ENCODE measurements at places on chromosomes 7 and 10. TPM values are rescaled to one million over a fixed set of nuclear protein-coding genes. Genes with fewer than 3 reads are reported as not detected.

PCDH15 gene
- not detected for total RNA-seq

MACC1 gene
- total RNA-seq: 0.42 TPM

CRPPA gene
- 0.81 TPM for total RNA-seq

DNA sequence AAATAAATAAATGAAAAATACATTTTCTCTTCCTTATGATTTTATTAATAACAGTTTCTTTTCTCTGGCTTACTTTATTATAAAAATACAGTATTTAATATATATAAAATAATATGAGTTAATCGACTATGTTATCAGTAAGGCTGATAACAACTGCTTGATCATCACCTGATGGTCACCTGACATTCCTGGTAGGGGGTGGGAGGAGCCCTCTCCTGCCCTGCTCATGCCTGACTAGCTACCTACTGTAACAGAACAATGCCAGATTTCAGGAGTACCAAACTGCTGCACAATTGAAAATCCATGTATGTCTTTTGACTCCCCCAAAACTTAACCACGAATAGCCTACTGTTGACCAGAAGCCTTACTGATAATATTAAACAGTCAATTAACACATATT lies 1.3 kb upstream of the APBB1IP start:
- peak overlapping the region; percentile 97 for H3K27ac ChIP-seq
- H3K36me3 ChIP-seq: peaks cover 2% of the 10 kb centered on the region

SLC26A5 gene
- not detected for total RNA-seq

DNA sequence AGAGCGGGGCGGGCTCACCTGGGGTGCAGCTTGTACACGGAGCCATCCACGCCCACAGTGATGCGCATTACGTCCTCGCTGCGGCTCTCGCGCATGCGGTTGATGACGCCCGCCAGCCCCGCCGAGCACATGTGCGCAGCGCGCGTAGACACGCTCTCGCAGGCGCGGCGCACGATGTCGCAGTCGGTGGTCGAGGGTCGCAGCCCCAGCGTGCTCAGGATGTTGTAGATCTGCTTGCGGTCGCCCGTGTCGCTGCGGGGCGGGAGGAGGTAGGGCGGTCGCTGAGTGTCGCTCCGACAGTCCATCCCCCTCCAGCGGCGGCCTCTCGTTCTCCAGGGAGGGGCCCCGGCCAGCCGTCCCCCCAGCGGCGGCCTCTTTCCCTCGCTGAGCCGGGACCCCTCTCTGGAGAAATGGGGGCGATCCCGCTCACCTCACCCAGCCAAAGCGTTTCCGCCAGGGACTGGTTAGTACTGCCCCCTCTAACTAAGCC lies 4.4 kb upstream of the MYL7 start:
- H3K36me3 ChIP-seq: no peaks in the 10 kb centered on the region
- DNase-seq: peak; percentile 40
- peaks cover 6% of the 10 kb centered on the region for H3K4me1 ChIP-seq
- no peak overlapping the region for H3K27ac ChIP-seq

ASB13 gene
- 11.6 TPM for total RNA-seq

DNA sequence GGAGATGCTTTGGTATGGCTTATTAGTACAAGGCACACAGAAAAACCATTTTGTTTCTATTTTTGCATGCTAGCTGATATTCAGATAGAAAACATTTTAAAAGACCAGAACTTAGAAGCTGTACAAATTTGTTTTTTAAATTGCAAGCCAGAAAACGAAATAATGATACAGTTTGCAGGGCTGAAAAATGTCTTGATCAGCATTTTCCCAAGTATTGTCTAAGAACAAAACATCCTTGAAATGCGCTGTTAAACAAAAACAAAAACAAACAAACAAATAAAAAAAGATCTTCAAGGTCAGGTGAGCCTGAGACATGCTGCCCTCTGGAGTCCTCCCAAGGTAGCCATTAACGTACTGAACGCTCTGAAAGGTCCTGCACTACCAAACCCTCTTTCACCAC lies 98.3 kb downstream of the VIM start:
- H3K4me1 ChIP-seq: peaks cover 2% of the 10 kb centered on the region
- no peak overlapping the region for H3K4me3 ChIP-seq
- no peaks in the 10 kb centered on the region for H3K36me3 ChIP-seq

DENND2A gene
- not detected for total RNA-seq

GRCh38 chr10:10758306-10758705 lies 259.4 kb upstream of the CELF2 start:
- no peak for DNase-seq
- H3K36me3 ChIP-seq: no peaks in the 10 kb centered on the region
- H3K4me3 ChIP-seq: no peak overlapping the region
- H3K27me3 ChIP-seq: peaks cover 10% of the 10 kb centered on the region
- no peak overlapping the region for H3K27ac ChIP-seq

EIF5AL1 gene
- 0.12 TPM for total RNA-seq

- no peak overlapping the region for H3K4me3 ChIP-seq
- no peak overlapping the region for H3K27ac ChIP-seq
- no peaks in the 10 kb centered on the region for H3K36me3 ChIP-seq
- H3K4me1 ChIP-seq: no peaks in the 10 kb centered on the region
- H3K27me3 ChIP-seq: peaks cover 7% of the 10 kb centered on the region
These were observed 141.4 kb upstream of the BET1 start for GRCh38 chr7:94145602-94146001.

GRCh38 chr10:130824230-130825014 lies 487.1 kb downstream of the TCERG1L start:
- H3K27me3 ChIP-seq: no peaks in the 10 kb centered on the region
- no peaks in the 10 kb centered on the region for H3K4me1 ChIP-seq
- no peak for DNase-seq
- H3K27ac ChIP-seq: no peak overlapping the region

TMEM26 gene
- not detected for total RNA-seq

HOXA5 gene
- total RNA-seq: not detected

HMX3 gene
- total RNA-seq: 0.39 TPM

DNA sequence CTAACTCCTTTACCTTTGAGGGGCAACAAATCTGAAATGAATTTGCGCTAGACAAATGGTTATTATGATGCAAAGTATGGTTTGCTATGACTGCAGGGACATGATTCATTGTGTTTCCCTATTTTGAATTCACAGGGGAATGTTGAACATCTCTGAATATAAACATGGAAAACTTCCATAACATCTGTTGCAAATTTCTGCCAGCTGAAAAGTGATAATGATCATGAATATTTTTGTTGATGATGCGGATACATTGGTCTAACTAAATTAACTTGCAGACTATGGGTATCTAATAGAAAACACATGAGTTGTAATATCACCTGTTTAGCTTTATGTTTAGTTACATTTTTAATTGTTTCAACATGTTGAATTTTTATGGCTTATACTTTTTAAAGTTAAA lies 1325.5 kb downstream of the REEP3 start:
- H3K36me3 ChIP-seq: no peaks in the 10 kb centered on the region
- no peaks in the 10 kb centered on the region for H3K4me1 ChIP-seq
- DNase-seq: no peak
- H3K4me3 ChIP-seq: no peak overlapping the region
- H3K27me3 ChIP-seq: no peaks in the 10 kb centered on the region

DNA sequence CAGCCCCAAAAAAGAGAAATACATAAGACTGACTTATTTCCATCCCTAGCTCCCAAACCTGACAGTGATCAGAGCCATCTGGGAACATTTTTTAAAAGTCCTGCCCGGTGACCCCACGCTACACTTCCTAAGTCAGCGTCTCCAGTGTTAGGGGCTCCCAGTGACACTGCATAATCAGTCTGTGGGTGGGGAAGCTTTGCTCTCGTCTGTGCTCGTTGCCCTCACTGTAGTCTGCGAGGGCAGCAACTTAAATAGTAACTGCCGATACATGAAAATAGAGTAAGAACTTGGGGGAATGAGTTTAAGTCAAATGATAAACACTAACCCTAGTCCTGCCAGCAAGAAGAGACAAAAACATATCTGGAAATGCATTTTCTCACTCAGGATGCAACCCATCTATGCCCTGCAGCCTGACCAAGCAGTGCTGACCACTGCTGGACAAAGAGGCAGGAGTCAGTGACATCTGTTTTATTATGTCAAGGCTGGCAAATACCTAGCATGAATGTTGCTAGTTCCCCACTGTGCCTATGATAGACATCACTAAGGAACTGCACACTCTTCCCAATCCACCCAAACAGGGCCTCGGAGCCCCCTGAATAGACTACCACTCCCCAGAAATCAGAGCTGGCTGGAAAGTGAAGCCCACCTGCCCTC lies 18.7 kb downstream of the ERCC6 start:
- peaks cover 8% of the 10 kb centered on the region for H3K4me1 ChIP-seq
- peaks cover 8% of the 10 kb centered on the region for H3K36me3 ChIP-seq
- no peak overlapping the region for H3K4me3 ChIP-seq
- no peaks in the 10 kb centered on the region for H3K27me3 ChIP-seq

DNA sequence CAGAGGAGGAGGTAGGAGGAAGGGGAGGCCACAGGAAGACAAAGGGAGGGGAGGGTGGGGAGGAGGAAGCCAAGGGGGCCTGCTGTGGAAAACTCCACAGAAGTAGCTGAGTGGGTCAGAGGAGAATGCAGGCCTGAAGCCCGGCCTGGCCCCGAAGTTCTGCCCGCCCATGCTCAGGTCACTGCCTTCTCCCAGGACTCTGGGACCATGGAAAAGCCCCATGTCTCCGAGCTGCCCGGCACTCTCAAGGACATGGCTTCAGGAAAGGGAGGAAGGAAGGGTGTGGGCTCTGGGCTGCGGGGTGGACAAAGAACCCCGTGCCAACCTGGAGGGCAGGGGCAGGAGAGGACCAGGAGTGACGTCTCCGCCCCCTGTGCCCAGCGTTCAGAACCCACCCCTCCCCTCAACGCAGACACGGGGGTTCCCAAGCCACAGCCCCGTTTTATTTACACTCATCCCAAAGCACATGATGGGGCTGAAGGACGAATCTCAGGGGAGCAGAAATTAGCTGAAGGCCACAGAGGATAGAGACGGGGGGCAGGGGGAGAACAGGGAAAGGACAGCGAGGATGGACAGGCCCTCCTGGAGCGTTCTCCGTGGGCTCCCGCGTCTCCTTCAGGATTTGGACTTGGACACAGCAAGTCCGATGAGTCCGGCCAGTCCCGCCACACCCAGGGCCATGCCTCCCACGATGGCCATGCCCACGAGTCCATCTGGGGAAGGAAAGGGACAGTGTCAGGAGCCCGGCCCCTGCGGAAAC lies 1.8 kb upstream of the CLDN15 start:
- H3K27me3 ChIP-seq: no peaks in the 10 kb centered on the region
- no peak for DNase-seq
- H3K36me3 ChIP-seq: no peaks in the 10 kb centered on the region
- no peak overlapping the region for H3K27ac ChIP-seq

GRCh38 chr7:50351267-50351666 lies 46.8 kb downstream of the IKZF1 start:
- no peaks in the 10 kb centered on the region for H3K27me3 ChIP-seq
- peaks cover 78% of the 10 kb centered on the region for H3K4me1 ChIP-seq
- DNase-seq: no peak
- H3K27ac ChIP-seq: no peak overlapping the region
- H3K36me3 ChIP-seq: peaks cover 14% of the 10 kb centered on the region

WEE2 gene
- not detected for total RNA-seq

- no peaks in the 10 kb centered on the region for H3K36me3 ChIP-seq
- H3K4me3 ChIP-seq: no peak overlapping the region
- H3K4me1 ChIP-seq: peaks cover 10% of the 10 kb centered on the region
These were observed 216.8 kb downstream of the PTEN start for GRCh38 chr10:88080213-88080612.

- H3K27me3 ChIP-seq: no peaks in the 10 kb centered on the region
- H3K36me3 ChIP-seq: peaks cover 5% of the 10 kb centered on the region
- H3K27ac ChIP-seq: peak overlapping the region; percentile 93
- DNase-seq: no peak
These were observed 11.4 kb upstream of the SCART1 start for GRCh38 chr10:133442191-133442966.

PHKG1 gene
- 6.2 TPM for total RNA-seq

- no peak for DNase-seq
- H3K36me3 ChIP-seq: no peaks in the 10 kb centered on the region
- H3K4me3 ChIP-seq: no peak overlapping the region
- no peaks in the 10 kb centered on the region for H3K27me3 ChIP-seq
These were observed 63.0 kb upstream of the SP4 start for GRCh38 chr7:21364801-21365271.

DNA sequence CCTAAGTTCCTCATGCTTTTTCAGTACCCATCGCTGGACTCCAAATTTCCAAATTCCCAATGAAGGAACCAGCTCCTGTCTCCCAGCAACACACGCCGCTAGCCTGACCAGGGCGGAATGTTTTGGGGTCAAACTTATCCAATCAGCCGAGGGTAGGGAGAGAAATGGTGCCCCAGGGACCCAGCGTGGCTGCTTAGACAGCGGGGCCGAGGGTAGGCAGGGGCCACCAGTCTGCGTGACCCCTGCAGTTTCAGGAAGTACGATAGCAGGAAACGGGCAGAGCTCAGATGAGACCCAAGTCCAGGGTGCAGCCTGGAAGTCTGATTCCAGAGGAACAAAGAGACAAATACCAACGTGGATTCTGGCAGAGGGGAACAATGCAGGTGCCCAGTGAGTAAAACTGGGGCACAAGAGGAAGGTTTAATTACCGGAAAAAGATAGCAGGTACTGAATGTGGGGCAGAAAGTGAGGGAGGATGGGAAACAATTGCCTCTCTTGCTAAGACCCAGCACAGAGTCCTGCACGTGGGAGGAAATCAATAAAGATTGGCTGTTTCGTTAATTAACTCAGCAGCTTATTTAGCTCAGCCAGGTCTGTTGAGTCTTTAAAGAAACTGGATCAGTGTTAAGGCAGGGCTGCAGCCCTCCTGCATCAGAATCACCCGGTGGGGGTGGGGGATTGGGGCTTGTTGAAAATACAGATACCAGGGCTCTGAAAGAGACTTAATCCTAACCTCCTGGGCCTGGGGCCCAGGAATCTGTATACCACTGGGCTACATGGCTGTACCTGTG lies 50.4 kb upstream of the NFE2L3 start:
- no peak for DNase-seq
- H3K27me3 ChIP-seq: no peaks in the 10 kb centered on the region
- peak overlapping the region; percentile 51 for H3K27ac ChIP-seq
- H3K4me3 ChIP-seq: no peak overlapping the region
- H3K36me3 ChIP-seq: no peaks in the 10 kb centered on the region
- peaks cover 7% of the 10 kb centered on the region for H3K4me1 ChIP-seq

DNA sequence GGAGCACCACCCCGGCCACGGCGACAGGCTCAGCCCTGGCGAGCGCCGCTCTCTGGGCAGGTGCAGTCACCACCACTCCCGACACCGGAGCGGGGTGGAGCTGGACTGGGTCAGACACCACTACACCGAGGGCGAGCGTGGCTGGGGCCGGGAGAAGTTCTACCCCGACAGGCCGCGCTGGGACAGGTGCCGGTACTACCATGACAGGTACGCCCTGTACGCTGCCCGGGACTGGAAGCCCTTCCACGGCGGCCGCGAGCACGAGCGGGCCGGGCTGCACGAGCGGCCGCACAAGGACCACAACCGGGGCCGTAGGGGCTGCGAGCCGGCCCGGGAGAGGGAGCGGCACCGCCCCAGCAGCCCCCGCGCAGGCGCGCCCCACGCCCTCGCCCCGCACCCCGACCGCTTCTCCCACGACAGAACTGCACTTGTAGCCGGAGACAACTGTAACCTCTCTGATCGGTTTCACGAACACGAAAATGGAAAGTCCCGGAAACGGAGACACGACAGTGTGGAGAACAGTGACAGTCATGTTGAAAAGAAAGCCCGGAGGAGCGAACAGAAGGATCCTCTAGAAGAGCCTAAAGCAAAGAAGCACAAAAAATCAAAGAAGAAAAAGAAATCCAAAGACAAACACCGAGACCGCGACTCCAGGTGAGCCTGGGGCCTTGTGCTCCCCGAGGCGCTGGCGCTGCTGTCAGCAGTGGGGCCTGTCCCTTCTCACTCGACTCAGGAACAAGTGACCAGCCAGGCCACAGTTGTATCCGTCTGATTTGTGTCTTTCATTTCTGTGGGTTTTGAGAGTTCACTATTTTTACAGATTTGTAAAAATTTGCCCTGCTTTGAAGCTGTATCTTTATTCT lies 117.7 kb downstream of the CYTH3 start:
- peak overlapping the region; percentile 24 for H3K27ac ChIP-seq
- DNase-seq: no peak
- peaks cover 4% of the 10 kb centered on the region for H3K36me3 ChIP-seq
- H3K4me1 ChIP-seq: peaks cover 2% of the 10 kb centered on the region
